ENCODE measurements at places on chromosomes 3 and 15.
A peak's percentile ranks its signal among the peaks of the same experiment; 100 is the strongest.

GRCh38 chr3:185024406-185024805, 128.5 kb downstream of the C3orf70 start:
- DNase-seq = no peak

DNA sequence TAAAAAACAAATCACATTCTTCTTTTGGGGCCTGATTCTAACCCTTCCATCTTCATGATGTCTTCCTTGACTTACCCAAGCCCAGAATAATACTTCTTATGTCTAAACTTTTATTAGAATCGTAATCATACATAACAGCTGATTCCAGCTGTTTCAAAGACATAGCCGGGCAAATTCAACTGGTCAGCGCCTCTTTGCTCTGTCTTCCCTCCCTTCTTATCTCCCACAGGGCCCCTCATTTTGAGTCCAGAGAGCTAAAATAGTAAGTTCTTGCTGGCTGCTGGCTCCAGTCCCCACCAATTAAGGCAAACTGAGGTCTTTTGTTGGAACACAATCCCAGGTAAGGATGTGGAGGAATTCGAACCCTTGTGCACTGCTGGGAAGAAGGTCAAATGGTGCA, 108.6 kb downstream of the ADCY5 start:
- no peak for DNase-seq

- no peak for DNase-seq
These were observed 991 bp downstream of the SOX2 start for GRCh38 chr3:181712553-181713279.

- DNase-seq = no peak
These were observed 46.0 kb downstream of the KLF13 start for GRCh38 chr15:31372635-31373091.

DNA sequence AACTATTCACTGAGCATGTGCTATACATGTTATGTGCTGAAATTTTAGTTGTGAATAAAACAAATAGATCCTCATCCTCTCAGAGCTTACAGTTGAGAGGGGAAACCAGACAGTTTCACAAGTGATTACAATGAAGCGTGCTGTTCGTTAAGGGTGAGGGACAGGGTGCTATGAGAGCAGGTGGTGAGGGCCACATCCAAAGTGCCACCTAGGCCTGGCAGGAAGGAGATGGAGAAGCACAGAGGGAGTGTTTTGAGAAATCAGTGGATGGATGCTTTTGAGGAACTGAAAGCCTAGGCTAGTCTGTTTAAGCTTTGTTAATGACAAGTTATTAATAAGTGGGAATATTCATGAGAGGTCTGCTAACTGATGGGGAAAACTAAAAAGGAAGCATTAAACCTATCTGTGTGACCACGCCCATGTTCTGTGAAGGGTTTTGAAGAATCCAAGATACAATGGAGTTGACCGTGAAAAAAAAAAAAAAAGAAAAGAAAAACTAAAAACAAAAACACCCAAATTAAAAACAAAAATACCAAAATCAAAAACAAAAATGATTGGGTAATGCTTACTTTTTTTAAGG, 7.3 kb downstream of the MCTP2 start:
- DNase-seq = no peak

GRCh38 chr3:89072642-89073041, 34.8 kb upstream of the EPHA3 start:
- no peak for DNase-seq

- DNase-seq = no peak
These were observed 506.5 kb upstream of the TBL1XR1 start for GRCh38 chr3:177703788-177704187.

- DNase-seq = no peak
These were observed 1.9 kb downstream of the AEN start for GRCh38 chr15:88623061-88623460.

DNA sequence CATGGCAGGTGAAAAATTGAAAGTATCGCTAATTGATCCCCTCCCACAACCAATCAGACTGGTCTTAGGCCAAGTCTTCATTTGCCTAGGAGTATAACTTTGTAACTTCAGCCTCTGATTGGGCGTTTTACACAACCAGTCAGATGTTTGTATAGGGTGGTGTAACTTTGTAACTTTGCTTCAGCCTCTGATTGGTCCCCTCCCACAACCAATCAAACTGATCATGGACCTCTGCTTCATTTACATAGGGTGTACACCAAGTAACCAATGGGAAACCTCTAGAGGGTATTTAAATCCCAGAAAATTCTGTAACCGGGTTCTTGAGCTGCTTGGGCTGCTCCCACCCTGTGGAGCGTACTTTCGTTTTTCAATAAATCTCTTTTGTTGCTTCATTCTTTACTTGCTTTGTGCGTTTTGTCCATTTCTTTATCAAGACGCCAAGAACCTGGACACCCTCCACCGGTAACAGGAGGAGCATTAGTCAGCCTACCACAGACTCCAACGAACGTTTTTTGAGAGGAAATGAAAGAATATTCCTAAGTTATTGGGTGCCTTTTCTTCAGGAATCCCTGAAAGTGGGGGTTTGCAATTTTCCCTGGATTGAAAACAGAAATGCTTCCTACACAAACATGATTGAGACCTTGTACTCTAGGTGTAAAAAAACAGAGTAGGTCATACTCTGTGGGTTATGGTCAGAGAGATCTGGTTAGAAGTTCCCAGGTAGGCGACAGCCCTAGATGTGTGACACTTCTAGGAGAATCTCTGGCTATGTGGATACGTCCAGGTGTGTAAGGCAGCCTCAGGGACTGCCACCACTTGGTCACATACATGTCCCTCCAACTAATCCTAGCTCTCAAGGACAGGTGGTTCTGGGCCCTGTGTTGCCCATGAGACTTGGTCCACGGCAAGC, 5.5 kb upstream of the SACM1L start:
- no peak for DNase-seq

DNA sequence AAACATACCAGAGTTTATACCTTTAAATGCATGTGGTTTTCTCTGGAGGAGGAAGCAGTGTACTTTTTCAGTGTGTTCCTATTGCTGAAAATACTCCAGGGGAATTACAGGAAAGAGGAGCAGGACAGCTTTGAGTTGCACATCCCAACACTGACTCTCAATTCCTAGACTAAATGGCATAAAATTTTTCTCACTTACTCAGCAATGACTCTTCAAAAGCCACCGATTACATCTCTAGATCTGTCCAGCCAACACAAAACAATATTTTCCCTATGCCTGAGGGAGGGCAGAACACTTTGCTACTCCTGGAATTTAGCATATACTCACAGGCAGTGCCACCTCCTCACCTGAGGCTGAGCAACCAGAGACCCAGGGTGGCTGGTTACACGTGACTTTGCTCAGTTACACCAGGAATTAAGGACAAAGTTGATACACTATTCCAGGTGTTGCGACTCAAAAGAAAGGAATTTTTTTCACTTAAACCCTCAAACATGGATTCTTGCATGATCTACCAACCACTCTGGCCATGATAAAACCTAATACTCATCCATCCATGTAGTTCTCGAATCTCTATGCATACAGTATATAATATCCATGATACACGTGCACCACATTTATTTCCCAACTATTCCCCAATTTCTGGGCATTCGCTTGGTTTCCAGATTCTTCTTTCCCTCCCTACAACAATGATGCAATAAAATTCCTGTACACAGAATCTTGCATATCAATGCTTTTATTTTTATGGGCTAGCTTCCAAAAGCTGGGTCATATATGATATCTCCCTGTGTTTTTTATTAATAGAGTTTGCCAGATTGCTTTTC, 194.6 kb downstream of the THRB start:
- no peak for DNase-seq

DNA sequence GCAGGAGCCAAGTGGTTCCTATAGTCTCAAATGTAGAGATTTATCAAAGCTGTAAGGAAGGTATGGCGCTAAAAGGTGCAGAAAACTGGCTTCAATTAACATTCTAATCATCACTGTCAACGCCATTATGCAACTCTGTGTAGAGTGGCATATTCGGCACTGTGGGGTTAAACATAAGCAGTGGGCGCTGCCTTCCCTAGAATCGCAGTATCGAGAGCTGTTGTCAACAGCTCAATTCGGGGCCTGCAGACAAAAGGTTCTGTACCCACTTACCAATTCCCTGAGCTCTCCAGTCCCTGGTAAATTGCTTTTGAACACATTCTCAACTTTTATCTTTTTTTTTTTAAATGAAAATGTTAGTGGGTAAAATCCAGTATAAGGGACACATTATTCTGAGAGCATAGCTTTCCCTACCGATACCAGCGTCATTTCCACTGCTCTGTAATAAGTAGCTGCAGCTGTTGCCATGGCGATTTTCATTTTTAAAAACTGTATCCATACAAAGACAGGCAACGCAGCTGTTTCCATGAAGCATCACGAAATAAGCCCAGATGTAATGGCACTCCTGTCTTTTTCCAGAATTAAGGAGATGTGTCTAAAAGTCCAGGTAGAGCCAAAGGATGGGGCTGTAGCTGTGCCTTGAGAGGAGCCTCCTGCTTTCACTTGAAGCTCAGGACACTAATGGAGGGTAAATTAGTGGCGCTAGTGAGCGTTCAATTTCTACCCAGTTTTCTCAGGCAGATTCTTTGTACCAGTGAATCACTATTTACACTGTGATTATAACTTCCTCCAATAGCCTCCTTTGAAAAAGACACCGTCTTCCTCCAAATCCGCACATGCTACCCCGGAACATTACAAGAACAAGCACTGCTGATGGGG, 250.3 kb downstream of the SLC9A9 start:
- DNase-seq = no peak

DNA sequence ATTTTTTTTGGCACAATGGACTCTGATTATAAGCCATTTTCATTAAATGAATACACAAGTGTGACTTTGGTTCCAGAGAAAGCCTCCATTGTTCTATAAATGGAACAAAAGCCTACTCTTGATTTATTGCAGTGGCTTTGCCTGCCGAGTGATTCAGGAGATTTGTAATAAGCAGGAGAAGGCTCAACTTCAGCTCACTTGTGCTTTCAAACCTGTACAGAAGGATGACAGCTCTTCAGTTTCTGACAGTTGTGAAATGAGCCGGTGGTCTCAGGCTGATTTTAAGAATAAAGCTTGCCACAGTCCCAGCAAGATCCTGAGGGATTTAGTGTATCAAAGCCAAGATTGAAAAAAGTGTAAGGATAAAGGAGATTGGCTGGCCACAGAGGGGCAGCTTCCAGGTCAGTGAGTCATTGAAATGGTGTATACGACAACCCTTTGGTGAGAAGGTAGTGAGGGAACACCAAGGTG, 438.8 kb upstream of the TGFBR2 start:
- no peak for DNase-seq

GRCh38 chr3:40663280-40663679, 138.5 kb downstream of the ZNF621 start:
- no peak for DNase-seq

DNA sequence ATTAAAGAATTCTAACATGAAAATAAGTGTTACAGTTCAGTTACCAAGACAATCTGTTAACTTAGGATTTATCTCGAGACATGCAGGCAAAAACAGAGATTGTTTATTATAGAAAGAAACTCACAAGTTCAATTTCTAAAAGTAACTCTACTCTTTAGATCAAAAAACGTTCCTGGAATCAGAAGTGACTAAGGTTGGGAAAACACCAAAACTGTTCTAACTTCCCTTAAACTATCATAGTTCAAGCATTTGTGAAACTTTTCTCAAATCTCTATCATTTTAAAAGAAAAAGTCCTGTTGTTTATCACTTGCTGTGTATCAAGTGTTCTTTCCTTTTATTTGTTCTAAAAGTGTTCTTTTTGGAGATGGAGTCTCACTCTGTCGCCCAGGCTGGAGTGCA, 8.7 kb downstream of the WDR82 start:
- DNase-seq = no peak

DNA sequence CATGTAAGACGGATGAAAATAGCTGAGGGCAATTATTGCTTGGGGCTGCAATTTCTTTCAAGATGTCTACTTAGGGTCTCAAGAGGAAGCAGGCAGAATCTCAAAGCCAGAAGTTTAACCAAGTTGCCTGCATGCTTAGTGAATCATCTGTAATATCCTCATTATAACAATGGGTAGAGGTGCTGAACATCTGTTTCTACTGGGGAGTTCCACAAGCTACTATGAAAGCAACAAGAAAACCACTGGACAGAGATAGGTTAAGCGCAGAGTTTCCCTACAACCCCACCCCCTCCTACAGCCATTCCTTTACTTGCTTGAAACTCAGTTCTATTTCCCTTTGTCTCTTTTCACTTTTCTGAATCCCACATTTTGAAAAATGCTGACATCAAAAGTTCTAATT, 759.4 kb upstream of the GBE1 start:
- DNase-seq = no peak

DNA sequence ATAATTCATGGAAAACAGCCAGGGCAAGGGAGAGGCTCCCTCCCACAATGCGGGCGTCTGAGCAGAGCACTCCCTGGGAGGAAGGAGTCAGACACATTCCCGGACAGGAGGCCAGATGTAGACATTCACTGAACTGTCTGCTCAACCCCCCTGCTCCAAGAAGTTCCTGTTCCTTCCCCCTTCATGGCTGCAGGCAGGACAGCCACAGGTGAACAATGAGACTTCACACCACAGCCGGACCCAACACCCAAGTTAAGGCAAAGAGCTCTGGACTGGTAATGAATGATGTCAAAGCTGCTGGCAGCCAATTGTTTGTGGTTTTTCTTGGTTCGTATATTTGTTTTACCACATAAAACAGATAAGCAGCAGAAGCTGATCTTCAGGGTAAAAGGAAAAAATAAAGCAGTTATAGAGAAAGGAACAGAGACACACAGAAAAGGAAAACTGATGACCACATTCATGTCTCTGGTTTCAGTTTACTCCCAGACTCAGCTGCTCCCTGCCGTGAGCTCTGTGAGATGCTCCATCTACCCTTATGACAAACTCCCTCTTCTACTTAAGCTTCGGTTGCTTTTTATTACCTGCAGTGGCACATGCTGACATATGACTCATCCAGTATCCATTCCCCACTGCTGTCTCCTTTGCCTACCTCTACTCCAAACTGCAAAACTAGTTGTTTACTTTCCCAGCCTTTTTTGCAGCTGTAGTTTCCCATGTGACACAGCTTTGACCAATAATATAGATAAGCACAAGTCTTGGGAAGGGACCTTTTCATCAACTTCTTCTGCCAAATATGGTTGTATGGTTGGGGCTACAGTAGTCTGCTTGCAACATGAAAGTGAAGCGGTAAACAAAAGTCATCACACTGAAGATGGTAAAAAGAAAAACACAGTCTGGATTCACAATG, 33.1 kb downstream of the DZIP1L start:
- peak; percentile 65 for DNase-seq

- DNase-seq = peak; percentile 95
These were observed 638.0 kb downstream of the OTOL1 start for GRCh38 chr3:162134571-162134970.

- DNase-seq = no peak
These were observed 6.0 kb downstream of the FAM43A start for GRCh38 chr3:194691481-194692283.

Measured in Jurkat, Clone E6-1 (cell line).